ENCODE measurements at places on chromosomes 16 and 17.

DNA sequence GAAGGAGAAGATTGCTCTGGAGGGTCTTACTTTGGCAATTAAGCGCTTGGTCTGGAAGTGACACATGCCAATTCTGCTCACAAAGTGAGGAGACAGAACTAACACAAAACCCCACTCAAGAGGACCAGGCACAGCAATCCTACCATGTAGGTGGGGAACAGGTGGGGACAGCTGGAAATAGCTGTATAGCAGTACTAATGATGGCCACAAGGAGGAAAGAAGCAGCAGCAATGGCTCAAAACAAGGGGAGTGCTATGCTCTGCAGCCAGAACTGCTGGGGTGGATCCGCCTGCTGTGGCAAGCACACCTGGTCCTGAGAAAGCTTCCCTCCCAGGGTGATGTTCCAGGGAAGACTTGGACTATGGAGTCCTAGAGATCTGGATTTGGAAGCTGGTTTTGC, 17.0 kb upstream of the TMEM132E start:
- no peak for DNase-seq

DNA sequence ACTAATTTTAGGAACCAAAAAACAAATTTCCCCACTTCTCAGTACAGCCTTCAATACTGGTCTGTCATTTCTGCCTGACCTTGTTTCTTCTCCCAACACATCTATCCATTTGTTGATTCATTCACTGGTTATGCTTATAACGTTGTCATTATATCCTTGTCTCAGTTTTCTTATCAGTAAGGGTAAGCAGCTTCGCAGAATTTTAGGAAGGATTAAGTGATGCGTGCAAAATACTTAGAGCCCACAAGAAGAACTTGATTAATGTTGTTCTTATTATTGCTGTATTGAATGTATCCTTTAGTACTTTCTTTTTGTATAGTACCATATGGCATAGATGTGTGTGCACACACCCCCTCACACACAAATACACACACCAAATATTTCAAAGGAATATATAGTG, 403.5 kb upstream of the HSBP1 start:
- no peak for DNase-seq

DNA sequence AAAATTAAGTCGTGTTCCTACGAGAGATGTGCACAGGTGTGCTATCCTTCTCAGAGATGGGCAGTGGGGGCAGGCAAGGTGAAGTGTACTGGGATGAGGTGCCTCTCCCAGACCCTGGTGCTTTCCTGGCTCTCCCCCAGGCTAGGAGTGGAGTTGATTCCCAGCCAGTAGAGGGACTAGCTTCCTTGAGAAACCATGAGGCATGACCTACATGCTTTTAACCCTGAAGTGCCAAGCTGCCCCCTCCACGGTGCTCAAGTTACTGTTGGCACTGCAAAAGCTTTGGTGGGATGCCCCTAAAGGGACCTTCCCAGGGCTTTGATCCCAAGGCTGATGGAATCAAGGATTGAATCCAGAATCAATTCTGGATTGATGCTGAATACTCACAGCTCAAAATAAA, 47.0 kb upstream of the SREBF1 start:
- no peak for DNase-seq

GRCh38 chr17:57505841-57506773, 239.0 kb downstream of the CCDC182 start:
- DNase-seq, result no peak

DNA sequence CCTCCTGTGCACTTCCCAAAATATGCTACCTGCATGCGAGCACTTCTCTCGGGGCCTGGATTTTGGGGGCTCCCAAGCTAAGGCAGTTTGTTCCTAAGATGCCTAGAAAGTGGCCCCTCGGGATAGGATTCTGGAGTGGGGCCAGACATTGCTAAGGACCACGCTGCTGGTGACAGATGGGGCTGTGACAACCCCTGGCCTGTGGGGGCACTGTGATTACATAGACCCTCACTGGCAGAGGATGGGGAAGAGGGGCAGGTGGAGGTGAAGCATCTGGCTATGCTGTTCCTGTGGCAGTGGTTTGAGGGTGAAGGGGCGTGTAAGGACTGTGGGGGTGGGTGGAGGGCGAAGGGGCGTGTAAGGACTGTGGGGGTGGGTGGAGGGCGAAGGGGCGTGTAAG, 128.4 kb downstream of the ENGASE start:
- no peak for DNase-seq

Measured in stimulated activated CD4-positive, alpha-beta T cell treated with anti-CD3 and anti-CD28 coated beads, Interleukin-2, amount 100 ng/mL, for 24 hours (primary cell).